Non-pigmented ciliary epithelial cell (primary cell): ENCODE measurements at places on chromosomes 16 and 17.

- DNase-seq: no peak
Observed at GRCh38 chr16:1981398-1981836, at the start of gene NOXO1. TSS of gene NOXO1 (minus strand) at chr16:1981469. CDS start at chr16:1981179, 290 bp downstream.

GRCh38 chr16:54055191-54055590, 231.4 kb downstream of the IRX3 start:
- no peak for DNase-seq

GRCh38 chr16:50517450-50518252, 30.5 kb upstream of the NKD1 start:
- no peak for DNase-seq

GRCh38 chr16:22353191-22353919, 21.1 kb downstream of the CDR2 start:
- peak; percentile 54 for DNase-seq

- no peak for DNase-seq
Observed at GRCh38 chr16:59173408-59173831, 439.3 kb upstream of the GOT2 start.

- no peak for DNase-seq
Observed at GRCh38 chr16:14350626-14351025, 279.4 kb downstream of the PARN start.
